ENCODE measurements at places on chromosomes 12 and 14.

DNA sequence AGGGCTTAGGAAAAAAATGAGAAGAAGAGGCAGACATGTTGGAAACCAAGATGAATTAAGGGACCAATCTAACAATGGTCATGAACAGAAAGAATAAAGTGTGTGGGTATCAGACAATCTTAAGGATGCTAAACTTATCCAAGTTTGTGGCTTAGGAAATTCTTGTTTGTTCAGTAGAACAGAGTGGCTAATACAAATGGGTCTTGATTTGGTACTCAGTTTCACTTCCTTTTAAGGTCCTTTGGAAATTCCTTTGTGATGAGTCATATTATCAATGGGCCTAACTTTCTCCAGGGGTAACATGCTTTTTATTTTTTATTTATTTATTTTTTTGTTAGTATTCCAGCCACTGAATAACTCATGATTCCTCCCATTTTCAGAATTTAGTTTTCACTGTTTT is 1154.7 kb upstream of the FLRT2 start:
- no peak for DNase-seq

- no peak for DNase-seq
Observed at GRCh38 chr12:65675141-65675621, 149.1 kb upstream of the HMGA2 start.

- DNase-seq = no peak
Observed at GRCh38 chr12:49244176-49244575, 20.7 kb upstream of the TUBA1C start.

GRCh38 chr12:45928309-45928708 is 62.1 kb downstream of the SCAF11 start:
- no peak for DNase-seq

DNA sequence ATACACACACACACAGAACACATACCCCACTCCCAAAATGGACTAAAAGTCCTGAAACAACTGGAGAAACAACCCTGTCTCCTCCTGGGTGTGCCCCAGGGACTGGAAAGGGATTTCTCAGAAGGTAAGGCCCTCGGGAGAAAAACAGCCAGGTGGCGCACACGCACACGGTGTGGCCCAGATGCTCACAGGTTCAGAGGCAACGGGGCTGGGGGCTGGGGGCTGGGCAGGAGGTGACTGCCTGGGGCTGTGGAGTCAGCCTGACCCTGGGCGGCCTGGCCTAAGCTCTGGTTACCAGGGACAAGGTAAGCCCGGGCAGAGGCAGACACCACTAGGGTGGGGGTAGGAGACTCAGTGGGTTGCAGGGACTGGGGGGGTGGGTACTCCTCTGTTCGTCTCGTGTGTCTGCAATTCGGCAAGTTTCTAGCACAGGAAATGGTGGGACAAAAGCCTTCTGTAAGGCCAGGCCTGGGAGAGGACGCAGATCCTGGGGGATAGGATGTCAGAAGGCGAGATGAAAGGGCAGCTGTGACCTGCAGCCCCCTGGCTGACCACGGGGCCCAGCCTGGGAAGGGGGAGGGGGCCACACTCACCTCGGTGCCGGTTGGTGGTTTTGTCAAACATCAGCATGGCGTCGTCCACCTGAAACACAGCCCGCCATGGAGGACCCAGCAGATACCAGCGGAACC is 10.4 kb downstream of the MSI1 start:
- no peak for DNase-seq

GRCh38 chr12:124506145-124506831 is 61.1 kb downstream of the NCOR2 start:
- DNase-seq = no peak

- DNase-seq = no peak
Observed at GRCh38 chr12:17810399-17810798, 279.6 kb downstream of the RERGL start.

DNA sequence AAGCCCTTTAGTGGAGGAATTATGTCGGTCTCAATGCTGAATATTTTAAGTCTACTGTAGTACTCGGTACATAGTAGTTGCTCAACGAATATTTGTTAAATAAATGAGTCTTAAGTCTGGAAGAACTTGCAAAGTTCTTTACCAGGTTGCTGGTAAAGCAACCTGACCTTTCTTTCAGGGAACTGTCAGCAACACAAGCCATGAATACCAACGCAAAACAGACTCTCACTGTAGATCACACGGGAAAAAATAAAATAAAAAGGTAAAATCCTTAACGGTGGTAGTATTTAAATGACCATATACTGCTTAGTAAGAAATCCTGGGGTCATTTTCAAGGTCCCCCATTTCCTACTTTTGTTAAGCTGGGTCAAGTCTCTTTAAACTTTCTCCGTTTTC is 447 bp upstream of the NUBPL start:
- no peak for DNase-seq

DNA sequence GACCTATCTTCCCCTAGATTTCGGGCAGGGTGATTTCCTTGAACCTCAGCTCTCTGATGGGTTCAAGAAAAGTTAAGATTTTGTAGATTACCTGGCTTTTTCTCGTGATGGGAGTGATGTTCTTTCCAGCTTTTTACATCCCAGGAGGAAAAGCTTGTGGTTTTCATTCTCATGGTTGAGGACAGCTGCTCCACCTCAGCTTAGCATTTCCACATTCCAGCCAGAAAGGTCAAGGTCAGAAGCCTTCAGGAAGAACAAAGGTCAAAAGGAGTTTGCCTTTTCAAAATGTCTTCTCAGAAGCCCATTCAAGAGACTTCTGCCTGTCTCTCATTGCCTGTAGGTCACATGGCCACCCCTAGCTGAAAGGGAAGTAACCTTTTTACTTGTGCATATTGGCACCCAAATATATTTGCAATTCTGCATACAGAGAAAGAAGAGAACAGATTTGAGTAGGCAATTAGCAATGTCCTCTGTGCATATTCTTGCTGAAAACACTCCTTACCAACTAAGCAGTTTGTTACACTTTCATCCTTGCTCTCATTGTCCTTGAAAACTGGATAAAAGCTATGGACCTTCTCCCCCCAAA is 6.6 kb upstream of the ADGRD1 start:
- DNase-seq = no peak

All from activated CD4-positive, alpha-beta T cell treated with anti-CD3 and anti-CD28 coated beads, Interleukin-2, amount 50 U/mL, for 24 hours (primary cell).